Activated CD8-positive, alpha-beta memory T cell treated with anti-CD3 and anti-CD28 coated beads for 24 hours (primary cell): ENCODE measurements at places on chromosomes 11 and 22.

- no peak for DNase-seq
These were observed 11.3 kb upstream of the PIM3 start for GRCh38 chr22:49948958-49949913.

GRCh38 chr11:111672949-111673348 lies 70.7 kb downstream of the SIK2 start:
- no peak for DNase-seq

DNA sequence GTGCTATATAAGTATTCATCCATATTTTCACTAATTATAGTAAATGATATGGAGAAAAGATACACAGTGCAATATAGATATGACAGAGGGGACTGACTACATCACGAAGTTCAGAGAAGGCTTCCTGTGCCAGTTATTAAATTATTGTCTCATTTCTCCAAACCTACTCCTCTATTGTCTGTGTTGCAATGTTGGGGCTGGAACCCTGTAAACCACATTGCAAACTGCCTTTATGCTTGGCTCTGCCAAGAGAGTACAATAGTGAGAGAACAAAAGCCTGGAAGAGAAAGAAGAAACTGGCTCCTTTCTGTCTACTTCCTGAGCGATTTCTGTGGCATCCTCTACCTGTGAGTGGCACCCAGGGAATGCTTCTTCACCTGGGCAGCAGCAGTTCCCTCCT lies 46.4 kb downstream of the ME3 start:
- DNase-seq = no peak

DNA sequence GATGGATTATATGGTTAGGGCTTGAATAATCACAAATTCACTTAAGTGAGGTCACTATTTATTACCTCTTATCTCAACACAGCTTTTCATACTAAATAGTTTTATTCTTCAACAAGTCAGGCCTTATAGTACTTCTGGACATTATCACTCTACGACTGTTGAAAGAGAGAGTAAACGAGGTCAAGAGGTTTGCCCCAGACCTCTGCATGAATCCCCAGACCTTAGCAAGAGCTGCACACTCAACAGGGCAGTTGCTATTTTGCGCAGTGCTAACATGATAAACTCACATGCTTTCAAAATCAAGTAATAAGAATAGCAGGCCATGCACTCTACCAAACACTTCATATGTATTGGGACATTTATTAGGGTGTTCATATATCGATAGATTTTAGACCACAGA lies 60.5 kb downstream of the DDI1 start:
- no peak for DNase-seq

DNA sequence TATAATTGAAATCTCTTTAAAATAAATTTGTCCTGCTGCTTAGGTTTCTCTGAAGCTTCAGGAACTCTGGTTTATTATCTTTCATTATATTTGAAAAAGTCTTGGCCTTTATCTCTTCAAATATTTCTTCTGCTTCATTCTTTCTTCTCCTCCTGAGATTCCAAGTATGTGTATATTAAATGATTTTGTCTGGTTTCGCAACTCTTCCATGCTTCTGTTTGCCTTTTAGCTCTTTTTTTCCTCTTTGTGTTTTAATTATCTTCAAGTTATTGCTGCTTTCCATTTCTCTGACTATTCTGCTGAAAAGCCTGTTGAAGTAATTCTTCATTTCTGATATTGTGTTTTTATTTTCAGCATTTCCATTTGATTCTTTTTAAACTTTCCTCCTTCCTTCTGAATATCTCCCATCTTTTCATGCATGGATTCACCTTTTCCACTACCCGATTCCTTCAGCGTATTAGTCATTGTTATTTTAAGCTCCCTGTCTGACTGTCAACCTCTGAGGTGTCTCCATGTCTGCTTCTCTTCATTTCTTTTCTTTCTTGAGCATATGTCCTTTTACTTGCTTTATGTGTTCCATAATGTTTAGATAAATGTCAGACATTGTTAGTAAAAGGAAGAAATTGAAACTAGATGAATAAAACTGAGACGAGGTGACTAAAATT lies 46.6 kb upstream of the CTSC start:
- no peak for DNase-seq

DNA sequence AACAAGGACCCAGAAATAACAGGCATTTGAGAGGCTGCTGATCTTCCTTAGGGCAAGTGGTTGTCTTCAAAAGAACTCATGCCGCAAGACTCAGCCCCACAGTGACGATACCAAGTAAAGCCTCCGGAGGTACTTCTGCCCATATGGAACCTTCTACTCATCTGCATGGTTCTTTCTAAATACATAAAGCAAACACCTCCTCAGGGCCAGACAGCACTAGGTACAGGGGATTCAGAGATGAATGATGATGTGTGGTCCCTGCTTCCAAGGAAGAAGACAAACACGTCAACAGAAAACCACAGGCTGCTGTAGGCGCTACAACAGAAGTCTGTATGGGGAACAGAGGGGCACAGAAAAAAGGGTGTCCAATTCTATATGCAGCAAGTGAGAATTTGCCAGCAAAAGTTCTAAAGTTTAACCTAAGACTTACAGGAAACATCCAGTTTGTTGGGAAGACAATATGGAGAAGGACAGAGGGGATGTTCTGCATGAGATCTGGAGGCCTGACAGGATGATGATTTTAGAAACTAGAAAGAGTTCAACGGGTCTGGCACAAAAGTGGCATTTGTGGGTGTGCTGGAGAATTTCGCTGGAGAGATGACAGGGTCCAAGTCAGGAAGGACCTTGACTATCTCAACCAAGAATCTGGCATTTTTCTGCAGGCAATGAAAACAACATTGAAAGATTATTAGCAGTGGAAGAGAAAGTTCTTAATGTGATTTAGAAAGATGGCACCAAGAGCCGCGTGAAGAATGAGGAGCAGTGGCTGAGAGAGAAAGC lies 23.7 kb downstream of the JAML start:
- DNase-seq = peak; percentile 79

GRCh38 chr11:121426476-121427399 lies 25.4 kb upstream of the SORL1 start:
- DNase-seq = peak; percentile 80

DNA sequence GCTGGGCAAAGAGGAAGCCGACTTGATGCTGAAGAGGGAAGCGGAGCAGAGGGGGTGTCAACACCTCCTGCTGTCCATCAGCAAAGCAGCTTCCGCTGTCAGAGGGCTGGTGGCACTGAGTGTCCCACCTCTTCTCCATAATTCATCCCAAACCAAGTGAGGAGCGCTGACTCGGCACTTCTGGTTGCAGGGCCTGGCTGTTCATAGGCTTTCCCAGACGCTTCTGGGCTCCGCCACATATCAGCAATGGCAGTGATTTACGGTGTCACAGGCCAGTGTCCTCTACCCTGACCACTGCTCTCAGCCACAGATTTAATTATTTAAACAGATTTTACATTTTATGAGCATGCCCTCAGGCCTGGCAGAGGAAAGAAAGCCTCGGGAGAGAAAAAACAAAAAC lies 70.1 kb upstream of the TENM4 start:
- DNase-seq = no peak

DNA sequence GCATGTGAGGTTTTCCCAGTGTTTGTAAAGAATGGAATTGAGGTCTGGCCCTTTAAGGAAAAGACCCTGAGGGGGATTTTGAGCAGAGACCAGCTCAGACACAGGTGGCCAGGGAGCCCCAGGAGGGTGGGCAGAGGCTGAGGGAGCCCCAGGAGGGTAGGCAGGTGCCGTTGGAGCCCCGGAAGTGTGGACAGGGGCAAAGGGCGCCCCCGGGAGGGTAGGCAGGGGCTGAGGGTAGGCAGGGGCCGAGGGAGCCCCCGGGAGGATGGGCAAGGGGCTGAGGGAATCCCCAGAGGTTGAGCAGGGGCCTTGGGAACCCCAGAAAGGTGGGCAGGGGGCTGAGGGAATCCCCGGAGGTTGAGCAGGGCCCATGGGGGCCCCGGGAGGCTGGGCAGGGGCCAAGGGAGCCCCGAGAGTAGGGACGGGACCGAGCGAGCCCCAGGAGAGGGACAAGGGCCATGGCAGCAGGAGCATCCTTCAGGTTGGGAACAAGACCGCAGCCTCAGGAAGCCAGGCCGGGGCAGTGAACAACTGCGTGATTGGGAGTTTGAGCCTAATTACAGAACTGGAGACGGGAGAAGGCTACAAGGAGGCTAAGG lies 292.0 kb downstream of the BRD1 start:
- no peak for DNase-seq

DNA sequence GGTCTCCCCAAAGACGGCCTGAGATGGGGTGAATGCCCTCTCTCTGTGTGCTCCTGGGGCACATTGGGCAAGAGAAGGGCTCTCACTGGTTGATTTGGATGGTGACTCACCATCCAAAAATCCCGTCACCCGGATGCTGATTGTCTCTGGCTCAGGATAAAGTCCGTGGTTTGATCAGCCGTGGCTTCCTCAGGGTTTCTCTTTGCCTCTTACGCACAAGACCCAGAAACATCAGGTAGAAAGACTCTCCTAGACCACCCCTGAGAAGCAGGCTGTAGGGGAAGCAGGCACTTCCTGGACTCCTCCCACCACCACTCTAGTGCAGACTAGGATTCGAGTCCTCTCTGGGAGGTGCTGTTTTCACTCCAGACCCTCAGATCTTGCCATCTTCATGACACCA lies 176.1 kb upstream of the NCAM1 start:
- DNase-seq = peak; percentile 7

DNA sequence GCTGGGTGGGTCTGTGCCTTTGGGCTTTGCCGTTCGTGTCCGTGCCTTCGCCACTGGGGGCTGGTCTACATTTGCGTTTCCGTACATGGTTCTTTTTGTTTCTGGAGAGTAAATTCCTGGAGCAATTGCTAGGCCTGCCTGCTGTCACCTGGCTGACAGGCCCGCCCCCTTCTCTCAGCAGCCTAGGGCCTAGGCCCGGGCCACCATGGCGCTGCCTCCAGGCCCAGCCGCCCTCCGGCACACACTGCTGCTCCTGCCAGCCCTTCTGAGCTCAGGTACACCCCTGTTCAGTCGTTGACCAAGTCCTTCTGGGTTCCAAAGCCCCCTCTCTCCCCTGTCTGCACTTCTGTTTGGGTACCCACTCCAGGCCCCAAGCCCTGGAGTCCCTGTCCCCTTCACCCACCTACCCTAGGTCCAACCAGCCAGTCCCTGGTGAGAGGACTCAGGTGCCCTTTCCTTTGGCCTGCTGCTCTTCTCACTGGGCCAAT lies 649 bp downstream of the TMEM25 start:
- DNase-seq = no peak

DNA sequence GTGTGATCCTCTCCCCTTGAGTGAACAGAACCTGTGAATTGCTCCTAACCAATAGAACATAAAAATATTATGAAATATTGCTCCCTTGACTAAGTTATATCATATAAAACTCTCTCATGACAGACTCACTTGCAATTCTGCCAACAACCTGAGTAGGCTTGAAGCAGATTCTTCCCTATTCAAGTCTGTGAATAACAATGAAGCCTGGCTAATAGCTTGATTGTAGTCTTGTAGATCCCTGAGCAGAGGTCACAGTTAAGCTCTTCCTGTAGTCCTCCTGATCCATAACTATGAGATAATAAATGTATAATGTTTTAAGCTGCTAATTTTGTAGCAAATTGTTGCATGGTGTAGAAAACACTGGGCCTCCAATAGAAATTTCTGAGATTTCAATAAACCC lies 540.1 kb upstream of the TENM4 start:
- no peak for DNase-seq
